ENCODE measurements at places on chromosomes 5 and 9. TPM values are rescaled to one million over a fixed set of nuclear protein-coding genes. Genes with fewer than 3 reads are reported as not detected.

GRCh38 chr5:15290953-15291352 is 209.0 kb upstream of the FBXL7 start:
- DNase-seq: no peak

NDFIP1 gene
- 115 TPM for total RNA-seq

LRRC19 gene
- total RNA-seq: not detected

ANKRD31 gene
- 0.82 TPM for total RNA-seq

- DNase-seq: no peak
Measured at GRCh38 chr5:103505581-103506305, 56.8 kb downstream of the NUDT12 start.

DNA sequence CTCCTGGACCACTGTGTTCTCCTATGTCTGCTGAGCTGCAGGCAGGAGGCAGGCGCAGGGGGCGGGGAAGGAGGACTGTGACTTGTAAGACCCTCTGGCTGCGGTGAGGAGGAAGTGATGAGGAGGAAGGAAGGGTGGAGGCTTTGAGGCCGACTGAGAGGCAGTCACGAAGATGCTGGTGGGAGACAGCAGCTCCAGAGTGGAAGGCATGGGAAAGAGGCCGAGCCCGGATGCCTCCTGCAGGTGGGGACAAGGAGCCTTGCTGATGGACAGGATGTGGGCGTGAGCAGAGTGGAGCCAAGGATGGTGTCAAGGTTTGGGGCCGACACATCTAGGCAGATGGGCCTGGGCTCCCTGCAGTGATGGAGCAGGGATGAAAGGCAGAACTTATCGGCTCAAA is 74.3 kb upstream of the ICE1 start:
- no peak for DNase-seq

HTR4 gene
- 1.2 TPM for total RNA-seq

GRCh38 chr9:12884736-12885395 is 110.0 kb downstream of the LURAP1L start:
- peak; percentile 9 for DNase-seq

DNA sequence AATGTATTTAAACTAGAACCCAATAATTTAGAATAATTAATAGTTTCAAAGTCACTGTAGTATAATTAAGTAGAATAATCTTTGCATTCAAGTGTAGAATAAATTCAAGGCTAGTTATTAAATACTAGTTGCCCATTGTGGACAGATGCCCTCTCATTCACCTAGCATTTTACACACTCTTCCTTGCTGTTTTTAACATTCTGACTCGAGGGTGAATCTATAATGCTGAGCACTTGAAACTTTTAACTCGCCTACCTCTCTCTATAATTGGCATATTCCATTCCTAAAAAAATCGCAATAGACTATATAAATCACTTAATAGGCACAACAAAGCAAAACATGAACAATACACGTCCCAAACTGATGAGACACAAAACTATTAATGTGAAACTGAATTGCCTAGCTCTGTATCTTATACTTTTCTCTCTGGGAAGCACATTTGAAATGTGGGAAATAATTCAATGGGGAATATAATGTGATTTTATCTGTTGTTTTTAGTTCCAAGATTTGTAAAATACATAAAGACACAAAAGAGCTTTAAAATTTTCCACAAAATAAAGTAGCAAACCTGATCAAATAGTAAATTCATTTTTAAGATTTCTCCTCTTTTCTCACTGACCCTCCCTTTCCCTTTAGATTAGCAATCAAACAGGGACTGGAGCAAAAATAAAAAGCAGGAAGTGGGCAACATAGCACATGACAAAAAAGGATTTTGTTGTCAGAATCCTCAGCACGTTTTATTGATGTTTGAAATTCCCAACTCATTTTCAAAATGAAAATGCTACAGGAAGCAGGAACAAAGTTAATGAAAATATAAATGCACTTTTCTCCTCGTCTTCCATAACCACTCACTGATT is 295.6 kb downstream of the PDE4D start:
- DNase-seq: no peak
